Non-pigmented ciliary epithelial cell (primary cell): ENCODE measurements at places on chromosomes 6 and 20.
A peak's percentile ranks its signal among the peaks of the same experiment; 100 is the strongest.

- no peak for DNase-seq
These were observed 122.2 kb upstream of the TFAP2D start for GRCh38 chr6:50591135-50591534.

DNA sequence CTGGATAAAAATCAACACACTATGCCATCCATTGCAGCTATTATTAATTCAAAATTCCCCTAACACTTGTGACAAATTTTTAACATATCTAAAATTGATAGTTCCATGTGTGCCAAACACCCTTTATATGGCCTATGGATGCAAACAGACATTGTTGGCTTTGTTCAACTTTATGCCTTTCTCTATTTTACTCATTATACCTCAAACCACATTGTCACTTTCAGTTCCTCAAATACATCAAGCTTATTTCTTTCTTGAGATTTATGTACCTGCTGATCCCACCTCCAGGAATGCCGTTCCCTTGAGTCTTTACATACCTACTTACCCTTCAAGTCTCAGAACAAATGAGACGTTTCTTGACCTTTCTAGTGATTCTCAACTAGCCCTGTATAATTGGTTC, 193.5 kb upstream of the PLN start:
- DNase-seq = no peak

- DNase-seq = peak; percentile 53
These were observed 23.3 kb upstream of the UST start for GRCh38 chr6:148723484-148723883.

GRCh38 chr6:1178590-1178989, 133.3 kb upstream of the FOXQ1 start:
- DNase-seq = no peak

- no peak for DNase-seq
These were observed 186.7 kb downstream of the PHACTR1 start for GRCh38 chr6:12903246-12903645.

- DNase-seq = no peak
These were observed 131.6 kb downstream of the SGK1 start for GRCh38 chr6:134186355-134186754.

GRCh38 chr6:38459291-38459690, 180.4 kb downstream of the BTBD9 start:
- DNase-seq = peak; percentile 47

DNA sequence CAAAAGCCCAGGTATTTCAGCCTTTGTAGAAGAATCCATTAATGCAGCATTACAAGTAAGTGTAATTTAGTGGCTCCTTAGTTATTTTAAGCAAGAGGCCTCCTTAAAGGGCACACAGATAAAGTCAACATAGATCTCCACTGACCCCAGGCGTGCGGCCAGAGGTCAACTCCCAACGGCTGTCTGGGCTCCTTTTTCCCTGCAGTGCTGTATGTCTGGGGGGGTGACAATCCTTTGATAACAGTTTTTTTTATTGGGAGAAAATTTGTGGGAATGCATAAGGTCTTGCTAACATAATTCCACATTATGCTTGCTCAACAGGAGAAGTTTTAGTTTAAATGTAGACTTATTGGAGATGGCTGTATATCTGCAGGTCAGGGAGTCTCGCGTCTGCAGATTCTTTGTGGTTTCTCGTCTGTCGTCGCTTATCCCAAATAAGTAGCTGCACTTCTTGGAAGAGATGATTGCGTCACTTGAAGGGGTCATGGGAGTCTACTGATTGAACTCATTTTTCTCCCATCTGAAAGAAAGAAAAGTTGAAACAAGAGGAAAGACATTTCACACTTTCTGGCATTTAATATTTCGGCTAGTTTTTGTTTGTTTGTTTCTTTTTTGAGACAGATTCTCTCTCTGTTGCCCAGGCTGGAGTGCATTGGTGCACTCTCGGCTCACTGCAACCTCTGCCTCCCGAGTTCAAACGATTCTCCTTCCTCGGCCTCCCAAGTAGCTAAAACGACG, 151.7 kb upstream of the AKAP12 start:
- no peak for DNase-seq

GRCh38 chr6:123965894-123966293, 162.2 kb downstream of the NKAIN2 start:
- DNase-seq = no peak

GRCh38 chr20:57605045-57605444, 15.2 kb downstream of the ZBP1 start:
- no peak for DNase-seq

DNA sequence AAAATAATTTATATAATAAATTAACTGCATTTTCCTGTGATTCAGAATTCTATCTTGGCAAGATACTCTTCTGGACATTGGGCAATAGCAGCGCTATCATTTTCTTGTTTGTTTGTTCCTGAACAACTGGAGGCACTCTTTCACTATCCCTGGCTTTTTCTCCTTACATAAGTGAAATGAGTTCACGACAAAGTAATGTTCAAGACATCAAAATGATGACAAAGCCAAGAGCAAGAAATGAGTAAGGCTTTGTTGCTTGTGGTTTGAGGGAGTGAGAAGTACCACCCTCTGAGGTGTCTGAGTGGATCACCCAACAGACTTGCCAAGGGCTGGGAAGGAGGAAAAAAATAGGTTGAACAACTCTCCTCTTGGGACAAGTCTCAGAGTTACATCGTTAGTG, 466.6 kb upstream of the JAG1 start:
- peak; percentile 75 for DNase-seq

GRCh38 chr20:63273635-63274380, 1.2 kb downstream of the ARFGAP1 start:
- DNase-seq = peak; percentile 80

GRCh38 chr6:112310439-112311125, 36.5 kb upstream of the RFPL4B start:
- DNase-seq = no peak

GRCh38 chr20:17870086-17870740, 98.4 kb downstream of the SNX5 start:
- no peak for DNase-seq

- no peak for DNase-seq
These were observed 144.8 kb upstream of the FOXA2 start for GRCh38 chr20:22729180-22729579.

GRCh38 chr6:108291091-108291490, 3.8 kb upstream of the AFG1L start:
- no peak for DNase-seq

GRCh38 chr6:8192067-8192466, 89.7 kb upstream of the EEF1E1 start:
- DNase-seq = no peak

DNA sequence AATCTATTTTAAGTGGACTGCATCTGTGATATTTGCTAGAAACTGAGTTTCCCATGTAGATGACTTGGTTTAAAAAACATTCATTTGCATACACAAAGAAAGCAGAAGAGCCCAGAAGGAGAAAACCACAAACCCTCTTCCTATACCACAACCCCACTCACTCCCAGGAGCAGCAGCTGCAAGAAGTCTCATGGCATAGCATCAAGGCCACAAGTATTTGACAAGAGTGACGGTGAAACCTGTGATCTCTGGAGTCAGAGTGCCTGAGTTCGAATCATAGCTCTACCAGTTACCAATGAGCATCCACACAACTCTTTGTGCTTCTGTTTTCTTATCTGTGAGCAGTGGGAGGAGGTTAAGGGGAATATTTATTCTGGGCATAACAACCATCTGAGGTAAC, 44.7 kb upstream of the SIRPG start:
- no peak for DNase-seq
